ENCODE measurements at places on chromosomes 13 and 19.

- DNase-seq = no peak
Observed at GRCh38 chr13:27970382-27971235, 1.5 kb upstream of the CDX2 start.

GRCh38 chr19:41405776-41406175 is 8.2 kb downstream of the BCKDHA start:
- DNase-seq = no peak

DNA sequence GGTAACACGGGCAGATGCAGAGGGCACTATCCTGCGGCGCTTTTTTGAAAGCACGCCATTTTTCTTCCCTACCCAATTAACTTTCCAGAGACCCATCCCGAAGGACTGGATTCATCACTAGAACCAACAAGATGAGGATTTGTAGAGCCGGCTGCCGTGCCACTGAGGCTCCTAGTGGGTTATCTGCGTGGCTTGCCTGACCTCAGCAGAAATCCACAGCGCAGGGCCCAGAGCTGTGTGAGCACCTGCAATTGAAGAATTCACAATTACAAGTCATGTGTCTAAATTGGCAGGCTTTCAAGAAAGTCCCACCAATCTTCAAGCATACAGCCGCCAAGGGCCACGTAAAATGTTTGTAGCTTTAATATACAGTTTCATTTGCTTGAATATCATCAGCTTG is 75.5 kb downstream of the ALOX5AP start:
- no peak for DNase-seq

GRCh38 chr13:101845245-101846020 is 393.0 kb downstream of the ITGBL1 start:
- DNase-seq = no peak

DNA sequence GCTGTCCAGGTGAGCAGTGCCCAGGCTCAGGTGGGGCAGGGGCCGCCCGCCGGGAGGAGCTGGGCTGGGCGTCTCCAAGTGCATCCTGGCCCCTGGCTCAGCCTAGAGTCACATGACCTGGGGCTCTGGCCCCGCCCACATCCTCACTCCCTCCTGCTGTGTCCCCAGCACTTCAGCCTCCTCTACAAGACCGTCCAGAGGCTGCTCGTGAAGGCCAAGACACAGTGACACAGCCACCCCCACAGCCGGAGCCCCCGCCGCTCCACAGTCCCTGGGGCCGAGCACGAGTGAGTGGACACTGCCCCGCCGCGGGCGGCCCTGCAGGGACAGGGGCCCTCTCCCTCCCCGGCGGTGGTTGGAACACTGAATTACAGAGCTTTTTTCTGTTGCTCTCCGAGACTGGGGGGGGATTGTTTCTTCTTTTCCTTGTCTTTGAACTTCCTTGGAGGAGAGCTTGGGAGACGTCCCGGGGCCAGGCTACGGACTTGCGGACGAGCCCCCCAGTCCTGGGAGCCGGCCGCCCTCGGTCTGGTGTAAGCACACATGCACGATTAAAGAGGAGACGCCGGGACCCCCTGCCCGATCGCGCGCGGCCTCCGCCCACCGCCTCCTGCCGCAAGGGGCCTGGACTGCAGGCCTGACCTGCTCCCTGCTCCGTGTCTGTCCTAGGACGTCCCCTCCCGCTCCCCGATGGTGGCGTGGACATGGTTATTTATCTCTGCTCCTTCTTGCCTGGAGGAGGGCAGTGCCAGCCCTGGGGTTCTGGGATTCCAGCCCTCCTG is 16.8 kb upstream of the CELF5 start:
- DNase-seq = no peak

DNA sequence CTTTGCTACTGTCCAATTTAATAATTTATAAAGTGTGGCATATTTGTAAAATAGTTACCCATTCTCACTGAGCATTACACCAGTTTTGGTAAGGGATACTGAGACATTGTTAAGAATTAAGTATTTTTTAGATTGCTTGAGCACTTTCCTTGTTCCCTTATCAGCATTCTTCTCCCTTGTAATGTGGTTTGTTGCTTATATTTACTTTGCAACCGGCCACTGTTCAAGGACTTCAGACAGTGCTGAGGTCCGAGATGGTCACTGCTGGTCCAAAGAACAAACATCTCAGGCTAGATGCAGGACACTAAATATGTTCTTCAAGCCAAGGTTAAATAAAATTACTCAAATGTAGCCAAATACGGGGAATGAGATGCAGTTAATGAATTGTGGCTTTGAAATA is 161.4 kb downstream of the TM9SF2 start:
- no peak for DNase-seq

Data from stimulated activated CD4-positive, alpha-beta T cell treated with anti-CD3 and anti-CD28 coated beads, Interleukin-4, amount 100 ng/mL, for 1 hour (primary cell).